Mucosa of descending colon (tissue), 3 donors: ENCODE measurements at places on chromosomes 3 and 15.
A peak's percentile ranks its signal among the peaks of the same experiment; 100 is the strongest.

GRCh38 chr15:64634027-64634426 lies 141.4 kb downstream of the RBPMS2 start:
- DNase-seq: no peak

- no peak for DNase-seq
Measured at GRCh38 chr3:149967086-149967685, 3.5 kb downstream of the PFN2 start.

DNA sequence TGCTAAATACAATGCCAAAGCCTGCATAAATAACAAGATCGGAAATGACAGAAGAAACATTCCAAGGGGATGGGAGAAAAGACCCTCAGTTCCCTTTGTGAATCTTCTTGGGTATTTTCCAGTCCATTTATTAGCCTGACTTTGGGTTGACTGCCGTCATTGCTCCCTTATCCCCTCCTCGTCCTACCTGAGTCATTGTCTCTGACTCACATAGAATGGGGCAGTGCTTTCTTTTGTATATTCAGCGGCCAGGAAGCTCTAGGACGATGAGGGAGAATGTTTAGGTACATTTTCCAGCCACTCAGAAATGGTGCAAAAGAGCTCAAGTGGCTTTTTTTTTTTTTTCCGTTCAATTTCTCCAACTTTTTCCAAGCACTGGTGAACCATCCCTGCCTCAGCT lies 71.6 kb downstream of the KAT2B start:
- no peak for DNase-seq

GRCh38 chr15:91813924-91814323 lies 39.6 kb upstream of the SLCO3A1 start:
- DNase-seq: no peak

- DNase-seq: no peak
Measured at GRCh38 chr3:134955874-134956273, 160.8 kb downstream of the EPHB1 start.

DNA sequence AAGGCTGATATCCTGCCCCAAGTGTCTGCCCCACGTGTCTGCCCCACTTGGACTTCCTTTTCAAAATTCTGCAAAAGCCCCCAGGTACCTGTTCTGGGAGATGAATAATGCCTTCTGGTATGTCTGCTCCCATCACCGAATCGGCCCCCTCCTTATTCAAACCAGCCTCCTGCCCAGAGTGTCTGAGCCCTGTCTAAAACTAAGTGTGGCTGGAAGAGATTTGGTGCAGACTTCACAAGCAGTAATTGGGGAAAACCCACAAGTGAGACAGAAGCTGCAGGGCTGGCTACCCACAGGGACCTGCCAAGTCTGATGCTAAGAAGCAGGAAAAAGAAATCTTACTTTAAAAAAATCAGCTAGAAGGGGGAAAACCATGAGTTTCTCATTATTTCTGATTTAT lies 85.1 kb downstream of the DUT start:
- no peak for DNase-seq

GRCh38 chr3:120894316-120895057 lies 13.5 kb upstream of the STXBP5L start:
- DNase-seq: no peak

DNA sequence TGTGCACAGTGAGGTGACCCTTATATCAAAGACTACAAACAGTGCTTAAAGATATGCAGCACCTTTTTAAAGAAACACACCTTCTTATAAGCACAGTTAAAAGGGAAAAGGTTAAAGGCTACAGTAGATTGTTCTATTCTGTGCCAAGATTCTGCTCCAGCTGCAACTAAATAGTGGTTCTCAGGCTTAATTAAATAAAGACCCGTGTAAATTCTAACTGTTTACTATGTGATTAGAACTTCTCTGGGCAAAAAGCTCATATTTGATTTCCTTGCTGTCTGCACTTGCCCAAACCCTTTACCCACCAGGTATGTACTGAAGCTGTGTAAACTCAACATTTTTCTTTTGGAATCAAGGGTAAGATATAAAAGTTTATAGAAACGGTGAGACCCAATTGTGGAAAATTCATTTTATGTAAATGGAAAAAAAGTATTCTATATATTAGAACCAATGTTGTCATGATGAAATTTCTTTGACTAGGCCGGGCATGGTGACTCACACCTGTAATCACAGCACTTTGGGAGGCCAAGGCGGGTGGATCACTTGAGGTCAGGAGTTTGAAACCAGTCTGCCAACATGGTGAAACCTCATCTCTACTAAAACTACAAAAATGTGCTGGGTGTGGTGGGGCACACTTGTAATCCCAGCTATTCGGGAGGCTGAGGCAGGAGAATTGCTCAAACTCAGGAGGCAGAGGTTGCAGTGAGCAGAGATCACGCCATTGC lies 230.6 kb downstream of the MECOM start:
- no peak for DNase-seq

DNA sequence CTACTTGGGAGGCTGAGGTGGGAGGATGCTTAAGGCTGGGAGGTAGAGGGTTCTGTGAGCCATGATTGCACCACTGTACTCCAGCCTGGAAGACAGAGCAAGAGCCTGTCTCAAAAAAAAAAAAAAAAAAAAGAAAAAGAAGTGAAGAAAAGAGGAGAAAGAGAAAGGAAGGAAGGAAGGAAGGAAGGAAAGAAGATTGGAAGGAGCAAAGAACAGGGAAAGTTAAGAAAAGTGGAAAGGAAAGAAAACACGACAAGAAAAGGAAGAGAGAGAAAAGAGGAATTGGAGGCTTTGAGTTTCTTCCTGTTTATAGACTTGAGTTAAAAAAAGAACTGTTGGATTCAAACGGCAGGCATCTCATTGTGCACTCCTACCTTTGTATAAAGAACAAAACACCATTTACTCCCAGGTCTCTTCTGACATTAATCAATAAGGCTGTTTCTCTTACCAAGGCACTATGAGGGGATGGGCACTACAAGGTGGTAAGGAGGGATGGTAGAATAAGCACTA lies 73.5 kb downstream of the EDEM1 start:
- DNase-seq: no peak

DNA sequence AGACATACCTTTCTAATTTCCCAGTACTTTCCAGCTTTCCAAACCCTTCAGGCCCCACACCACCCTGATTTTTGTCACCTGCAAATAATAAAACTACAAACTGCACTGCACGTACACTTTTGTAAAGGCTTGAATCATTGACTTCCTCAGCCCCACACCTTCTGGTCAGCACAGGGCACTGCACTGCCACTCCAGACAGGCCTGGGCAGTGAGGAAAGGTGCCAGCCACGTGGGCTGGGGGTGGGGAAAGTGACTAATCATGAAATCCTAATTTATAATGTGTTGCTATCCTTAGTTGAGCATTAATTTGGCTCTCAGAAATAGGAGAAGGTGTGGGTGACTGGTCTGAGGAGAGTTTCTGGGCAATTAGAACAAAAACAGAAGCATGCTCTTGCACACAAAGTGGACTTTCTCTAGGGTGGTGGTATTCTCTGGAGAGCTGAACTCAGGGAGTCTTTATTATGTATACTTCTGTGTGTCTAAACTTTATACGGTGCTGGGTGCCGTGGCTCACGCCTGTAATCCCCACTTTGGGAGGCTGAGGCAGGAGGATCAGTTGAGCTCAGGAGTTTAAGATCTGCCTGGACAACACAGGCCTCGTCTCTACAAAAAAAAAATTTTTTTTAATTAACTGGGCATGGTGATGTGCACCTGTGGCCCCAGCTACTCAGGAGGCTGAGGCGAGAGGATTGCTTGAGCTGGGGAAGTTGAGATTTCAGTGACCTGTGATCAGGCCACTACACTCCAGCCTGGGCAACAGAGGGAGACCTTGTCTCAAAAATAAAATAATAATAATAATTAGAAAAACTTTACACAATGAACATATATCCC lies 58.2 kb upstream of the FLNB start:
- DNase-seq: no peak

DNA sequence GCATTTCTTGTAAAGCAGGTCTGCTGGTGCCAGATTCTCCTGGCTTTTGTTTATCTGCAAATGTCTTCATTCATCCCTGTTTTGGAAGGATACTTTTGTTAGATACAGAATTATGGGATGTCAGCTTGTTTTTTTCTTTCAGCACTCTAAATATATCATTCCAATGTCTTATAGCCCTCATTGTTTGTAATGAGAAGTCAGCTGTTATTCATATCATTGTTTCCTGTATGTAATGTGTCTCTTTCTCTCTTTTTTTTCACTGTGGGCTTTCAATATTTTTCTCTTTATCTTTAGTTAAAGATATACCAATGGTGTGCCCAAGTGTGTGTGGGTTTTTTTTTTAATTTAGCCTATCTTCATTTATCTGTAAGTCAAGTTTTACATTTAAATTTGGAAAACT lies 65.6 kb upstream of the DCP1A start:
- no peak for DNase-seq

GRCh38 chr3:23444386-23444785 lies 241.3 kb downstream of the UBE2E2 start:
- no peak for DNase-seq

- DNase-seq: no peak
Measured at GRCh38 chr3:111820651-111821050, 38.4 kb upstream of the PHLDB2 start.

- DNase-seq: no peak
Measured at GRCh38 chr3:192818126-192818525, 90.8 kb upstream of the FGF12 start.

DNA sequence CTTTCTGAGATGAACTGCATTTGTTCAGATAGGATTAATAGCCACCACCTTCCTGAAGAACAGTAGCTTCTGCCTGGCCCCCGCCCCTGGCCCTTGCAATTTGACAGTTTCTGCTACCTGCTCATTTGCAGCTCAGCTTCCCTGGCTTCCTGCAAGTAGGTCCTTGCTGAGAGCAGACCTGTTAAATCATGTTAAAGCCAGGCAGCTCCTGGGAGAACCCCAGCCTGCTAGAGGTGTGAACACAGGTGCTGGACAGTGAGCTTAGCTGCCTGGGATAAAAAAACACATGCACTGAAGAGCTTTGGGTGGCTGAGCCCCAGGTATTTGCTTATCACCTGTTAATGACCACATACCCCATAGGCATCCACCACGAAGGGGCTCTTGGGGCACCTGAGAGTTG lies 143.4 kb downstream of the PTPRG start:
- no peak for DNase-seq

DNA sequence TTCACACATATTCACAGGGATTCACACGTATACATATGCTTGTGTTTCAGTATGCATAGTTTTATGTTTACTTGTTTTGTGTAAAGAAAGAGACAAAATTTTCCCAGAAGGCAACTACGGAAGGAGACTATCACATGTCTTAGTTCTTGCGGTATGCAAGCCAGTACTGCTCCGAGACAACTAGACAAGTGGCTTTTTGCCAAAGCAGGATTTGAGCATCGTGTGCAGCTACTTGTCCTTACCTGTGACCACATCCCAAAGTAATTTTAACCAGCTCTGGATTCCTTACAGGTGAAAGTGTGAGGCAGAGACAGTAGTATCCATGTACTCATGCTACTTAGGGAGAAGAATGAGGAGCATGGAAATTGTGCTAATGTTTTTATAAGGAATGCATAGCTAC lies 591.4 kb upstream of the NR2F2 start:
- DNase-seq: no peak

GRCh38 chr3:63795438-63795837 lies 23.7 kb upstream of the C3orf49 start:
- DNase-seq: peak; percentile 3

- DNase-seq: no peak
Measured at GRCh38 chr3:111325160-111325718, 216.8 kb upstream of the CD96 start.

DNA sequence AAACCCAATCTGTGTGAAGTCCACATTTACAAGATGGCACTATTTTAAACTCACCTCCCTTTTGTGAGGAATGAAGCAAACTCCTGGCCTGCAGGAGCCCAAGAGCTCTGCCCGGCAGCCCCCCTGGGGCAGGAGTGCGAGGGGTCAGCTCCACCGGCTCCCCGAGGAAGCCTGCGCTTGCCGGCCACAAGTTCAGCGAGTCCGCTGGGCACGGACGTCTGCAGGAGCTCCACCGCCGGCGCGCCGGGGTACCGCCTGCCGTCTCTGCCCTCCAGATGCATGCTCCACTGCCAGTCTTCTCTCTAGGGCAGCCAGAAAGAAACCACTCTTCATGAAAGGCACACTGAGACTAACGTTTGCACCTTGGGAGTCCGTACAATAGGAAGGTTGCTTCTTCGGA lies 17.5 kb downstream of the OCA2 start:
- no peak for DNase-seq

- no peak for DNase-seq
Measured at GRCh38 chr3:44842376-44842775, 19.3 kb upstream of the TMEM42 start.

DNA sequence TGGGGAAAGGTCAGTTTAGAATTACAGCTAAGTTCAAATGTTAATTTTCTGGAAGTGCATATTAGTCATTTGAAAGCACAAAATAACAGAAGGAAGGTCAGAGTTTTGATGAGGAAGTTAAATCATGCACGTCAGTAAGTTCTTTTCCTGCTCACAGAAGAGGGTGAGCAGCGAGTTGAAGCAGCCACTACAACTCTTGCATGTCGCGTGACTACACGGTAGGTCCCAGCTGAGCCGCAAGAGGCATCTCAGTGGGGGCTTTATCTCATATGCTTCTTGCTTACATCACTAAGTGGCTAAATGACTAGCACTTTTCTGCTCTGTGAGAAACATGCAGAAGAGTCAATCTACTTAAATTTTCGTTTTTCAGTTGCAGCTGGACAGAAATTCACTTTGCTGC lies 21.3 kb upstream of the SEC62 start:
- no peak for DNase-seq

DNA sequence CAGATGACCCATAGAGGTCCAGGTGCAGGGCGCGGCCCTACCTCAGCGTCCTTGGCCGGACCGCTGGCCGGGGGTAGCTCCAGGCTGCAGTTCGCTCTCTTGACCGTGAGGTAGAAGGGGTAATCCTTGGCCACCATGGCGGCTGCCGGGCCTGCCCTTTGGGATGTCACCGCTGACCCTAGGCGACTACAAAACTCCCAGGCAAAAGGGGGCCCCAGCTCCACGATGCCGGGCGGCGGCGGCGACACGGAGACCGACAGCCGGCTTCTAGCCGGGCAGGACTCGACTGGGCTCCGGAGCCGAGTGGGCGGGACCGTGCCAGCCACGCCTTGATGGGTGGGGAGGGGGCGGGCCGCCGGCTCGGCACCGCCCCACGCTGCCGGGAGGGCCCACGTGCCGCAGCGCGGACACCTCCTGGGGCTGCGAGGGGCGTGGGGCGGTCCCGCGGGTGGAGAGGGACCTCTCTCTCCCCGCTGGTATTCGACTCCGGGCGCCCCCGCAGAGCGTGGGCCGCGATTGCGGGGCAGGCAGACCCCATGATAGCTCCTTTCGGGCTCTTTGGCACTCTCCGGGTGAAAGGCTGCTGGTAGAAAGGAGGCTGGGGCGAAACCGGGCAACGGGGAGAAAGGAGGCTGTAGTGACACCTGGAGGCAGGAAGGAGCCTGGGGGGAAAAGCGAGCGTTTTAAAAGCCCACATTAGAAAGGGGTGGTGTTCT lies at the start of gene ARHGEF3:
Gene ARHGEF3 (minus strand): TSS at position 288 of the 716 bp plus-strand sequence. CDS start 151 bp downstream, at position 137.
- DNase-seq: peak; percentile 91
